Activated CD4-positive, alpha-beta T cell treated with anti-CD3 and anti-CD28 coated beads, Interleukin-2, amount 50 U/mL, for 1 hour (primary cell): ENCODE measurements at places on chromosomes 2 and 18.

GRCh38 chr2:149738767-149739166 lies 151.2 kb upstream of the MMADHC start:
- no peak for DNase-seq

DNA sequence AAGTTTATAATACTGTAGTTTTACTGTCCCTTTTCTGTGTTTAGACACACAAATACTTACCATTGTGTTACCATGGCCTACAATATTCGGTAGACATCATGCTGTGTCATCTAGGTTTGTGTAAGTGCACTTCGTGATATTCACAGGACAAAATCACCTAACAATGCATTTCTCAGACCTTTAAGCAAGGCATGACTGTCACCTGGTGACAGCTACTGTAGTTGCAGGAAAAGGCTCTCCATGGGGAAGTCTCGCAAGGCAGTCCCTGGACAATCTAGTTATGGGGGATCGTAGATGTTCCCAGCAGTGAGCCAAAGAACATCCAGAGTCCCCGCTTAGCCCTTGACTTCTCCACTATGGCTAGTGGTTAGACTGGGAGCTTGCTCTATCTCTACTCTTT lies 73.1 kb downstream of the EIF2AK3 start:
- no peak for DNase-seq

GRCh38 chr18:23228102-23229061 lies 93.1 kb downstream of the CABLES1 start:
- no peak for DNase-seq

DNA sequence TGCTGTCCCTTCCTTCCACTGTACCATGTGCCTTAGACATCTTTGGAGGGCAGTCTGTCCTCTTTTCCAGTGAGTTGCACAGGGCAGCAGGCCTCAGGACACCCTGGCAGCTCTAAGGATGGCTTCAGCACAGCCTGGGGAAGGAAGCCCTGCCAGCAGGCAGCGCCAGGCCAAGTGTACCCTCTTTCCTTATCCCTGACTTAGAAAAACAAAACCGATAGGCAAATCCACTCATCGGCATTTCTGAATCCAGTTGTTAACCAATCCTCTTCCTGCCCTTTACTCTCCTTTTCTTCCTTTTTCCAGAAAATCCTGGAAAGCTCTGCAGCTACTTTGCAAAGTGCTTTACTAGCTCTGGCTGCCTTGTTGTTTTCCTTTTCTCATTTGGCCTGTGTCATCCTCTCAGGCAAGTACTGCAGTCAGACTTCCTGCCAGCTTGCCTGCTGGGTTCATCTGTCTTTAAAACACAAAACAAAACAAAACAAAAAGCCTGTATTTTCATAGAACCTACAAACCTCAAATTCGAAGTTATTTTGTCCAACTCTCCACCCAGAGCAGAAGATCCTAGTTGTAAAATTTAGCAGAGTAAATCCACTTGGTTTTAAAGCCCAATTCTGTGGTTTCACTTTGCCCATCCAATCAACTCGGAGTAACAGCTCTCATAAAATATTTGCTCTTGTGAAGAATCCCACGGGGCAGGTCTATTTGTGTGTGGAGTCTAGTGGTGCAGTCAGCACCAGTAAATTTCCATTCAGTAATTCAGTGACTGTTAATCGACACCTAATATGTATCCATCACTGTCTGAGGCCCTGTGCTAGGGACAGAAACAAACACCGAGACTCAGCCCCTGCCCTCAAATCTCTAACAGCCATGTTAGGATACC lies 45.2 kb downstream of the PCBP1 start:
- no peak for DNase-seq

DNA sequence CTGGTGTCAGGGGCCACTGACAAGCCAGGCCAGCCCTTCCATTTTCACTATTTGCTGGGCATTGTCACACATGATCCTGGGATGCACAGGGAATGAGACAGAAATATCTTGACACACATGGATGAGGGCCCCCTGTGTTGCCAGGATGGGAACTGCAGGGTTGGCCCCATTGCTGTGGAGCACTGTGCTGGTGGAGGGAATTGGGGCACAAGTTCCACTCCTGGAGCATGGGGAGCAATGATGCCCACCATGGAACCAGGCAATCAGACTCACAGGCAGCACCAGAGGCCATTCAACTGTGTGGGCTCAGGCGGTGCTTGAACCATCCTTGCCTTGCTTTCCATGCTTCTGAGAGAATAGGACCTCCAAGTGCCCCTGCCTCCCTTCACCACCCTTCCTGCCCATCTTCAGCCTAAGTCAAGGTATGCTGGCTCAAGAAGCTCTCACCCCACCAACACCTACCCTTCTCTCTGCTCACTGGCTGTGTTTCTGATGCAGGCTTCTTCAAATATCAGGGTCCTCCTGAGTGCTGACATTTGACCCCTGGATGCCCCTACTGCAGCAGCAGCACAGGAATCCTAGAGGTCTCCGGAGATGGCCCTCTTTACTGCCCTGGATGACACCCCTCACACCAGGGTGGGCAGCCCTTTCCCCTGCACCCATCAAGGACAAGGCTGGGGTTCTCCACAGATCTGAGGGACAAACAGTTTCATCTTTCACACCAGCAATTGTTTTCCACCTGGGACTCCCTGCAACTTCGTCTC lies 11.0 kb downstream of the ADRA2B start:
- DNase-seq: no peak

GRCh38 chr18:54737986-54738385 lies 90.3 kb upstream of the RAB27B start:
- no peak for DNase-seq

DNA sequence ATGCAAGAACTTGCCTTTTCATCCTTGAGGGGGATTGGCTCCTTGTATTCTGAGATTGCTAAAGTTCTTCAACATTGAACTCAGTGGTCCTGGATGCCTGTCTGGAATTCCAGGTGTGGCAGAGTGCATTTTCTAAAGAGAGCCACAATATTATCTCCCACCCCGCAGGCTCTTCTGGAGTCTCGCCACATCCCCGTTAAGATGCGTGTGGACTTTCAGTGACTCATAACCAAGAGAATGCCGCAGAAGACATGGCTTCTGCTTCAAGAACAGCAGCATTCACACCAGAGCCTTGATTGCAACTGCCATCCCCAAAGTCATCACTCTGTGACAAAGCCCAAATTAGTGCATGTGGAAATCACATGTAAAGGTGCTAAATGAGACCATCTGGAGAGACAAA lies 142.7 kb downstream of the CDH20 start:
- no peak for DNase-seq

DNA sequence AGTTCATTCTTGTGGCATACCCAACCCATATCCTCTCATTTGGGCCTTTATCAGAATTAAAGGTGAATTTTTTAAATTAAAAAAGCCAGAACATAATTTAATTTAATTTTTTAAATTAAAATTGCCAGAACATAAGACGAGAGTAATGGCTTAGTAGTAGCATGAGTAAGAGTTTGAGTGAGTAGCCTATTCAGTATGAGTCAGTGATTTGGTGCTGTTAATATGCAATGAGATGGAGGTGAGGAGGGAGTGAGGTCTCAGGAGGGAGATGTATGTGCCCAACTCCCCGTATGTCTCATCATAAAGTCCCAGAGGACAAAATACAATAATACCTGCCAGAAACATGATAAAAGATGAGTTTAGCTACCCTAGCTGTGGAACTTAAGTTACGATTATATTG lies 115.3 kb upstream of the THOC1 start:
- DNase-seq: no peak

DNA sequence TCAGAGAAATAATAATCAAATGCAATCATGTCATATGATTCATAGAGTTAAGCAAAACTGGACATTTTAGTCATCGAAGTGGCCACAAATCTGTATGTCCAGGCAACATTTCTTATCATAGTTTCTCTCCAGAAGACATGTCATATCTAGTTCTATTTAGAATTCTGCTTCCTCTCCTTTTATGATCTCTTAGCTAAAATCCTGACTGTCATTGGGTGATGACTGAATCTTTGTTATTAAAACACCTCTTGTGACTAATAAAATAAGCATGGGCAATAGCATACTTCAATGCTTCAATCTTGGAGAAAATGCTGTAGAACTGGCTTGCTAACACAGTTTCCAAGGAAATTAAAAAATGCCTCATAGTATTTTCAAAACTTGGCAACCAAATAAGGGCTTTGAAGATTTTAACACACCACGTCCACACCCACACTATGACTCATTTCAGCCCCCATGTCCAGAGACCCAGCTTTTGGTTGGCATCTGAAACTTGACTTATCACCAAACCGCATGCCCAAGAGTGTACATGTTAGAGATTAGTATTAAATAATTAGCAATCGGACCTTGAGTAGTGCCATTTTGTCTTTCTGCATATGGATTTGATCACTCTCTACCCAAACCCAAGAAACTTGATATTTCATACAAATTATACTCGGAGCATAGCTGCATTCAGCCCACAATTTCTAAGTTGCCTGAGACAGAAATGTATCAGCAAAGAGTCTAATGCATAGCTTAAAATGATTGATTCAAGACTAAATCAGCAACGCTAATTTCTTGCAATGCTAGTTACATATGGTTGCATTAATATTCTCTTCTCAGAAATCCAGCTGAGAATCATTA lies 106.5 kb upstream of the ETAA1 start:
- DNase-seq: no peak

DNA sequence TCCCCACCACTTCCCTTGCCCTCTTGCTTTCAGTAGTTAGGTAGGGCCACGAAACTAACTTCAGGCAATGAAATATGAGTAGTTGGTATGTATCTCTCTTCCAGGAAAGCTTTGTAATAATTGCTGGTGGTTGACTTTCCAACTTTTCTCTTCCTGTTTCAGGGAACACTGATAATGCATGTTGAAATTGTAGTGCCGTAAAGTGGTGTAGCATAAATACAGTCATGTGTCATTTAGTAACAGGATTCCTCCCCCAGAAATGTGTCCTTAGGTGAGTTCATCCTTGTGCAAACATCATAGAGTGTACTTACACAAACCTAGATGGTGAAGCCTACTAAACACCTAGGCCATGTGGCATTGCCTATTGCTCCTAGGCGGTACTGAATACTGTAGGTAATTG lies 429.2 kb downstream of the PID1 start:
- DNase-seq: no peak

DNA sequence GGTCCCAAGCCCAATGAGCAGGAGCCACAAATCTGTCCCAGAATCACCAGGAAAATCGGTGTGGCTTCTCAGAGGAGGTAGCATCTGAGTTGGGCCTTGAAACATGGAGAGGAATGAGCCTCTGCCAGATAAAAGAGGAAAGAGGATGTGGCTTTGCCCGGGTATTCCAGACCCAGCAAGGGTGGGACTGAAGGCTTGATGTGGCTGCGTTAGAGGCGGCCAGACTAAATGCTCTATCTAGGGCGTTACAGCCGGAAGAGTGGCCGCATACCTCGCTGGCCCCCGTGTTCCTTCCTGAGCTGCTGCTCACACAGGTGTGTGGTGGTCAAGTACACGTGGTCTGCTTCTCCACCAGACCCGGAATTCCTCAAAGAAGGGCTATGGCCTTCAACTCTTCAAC lies 33.9 kb upstream of the POMC start:
- DNase-seq: no peak

DNA sequence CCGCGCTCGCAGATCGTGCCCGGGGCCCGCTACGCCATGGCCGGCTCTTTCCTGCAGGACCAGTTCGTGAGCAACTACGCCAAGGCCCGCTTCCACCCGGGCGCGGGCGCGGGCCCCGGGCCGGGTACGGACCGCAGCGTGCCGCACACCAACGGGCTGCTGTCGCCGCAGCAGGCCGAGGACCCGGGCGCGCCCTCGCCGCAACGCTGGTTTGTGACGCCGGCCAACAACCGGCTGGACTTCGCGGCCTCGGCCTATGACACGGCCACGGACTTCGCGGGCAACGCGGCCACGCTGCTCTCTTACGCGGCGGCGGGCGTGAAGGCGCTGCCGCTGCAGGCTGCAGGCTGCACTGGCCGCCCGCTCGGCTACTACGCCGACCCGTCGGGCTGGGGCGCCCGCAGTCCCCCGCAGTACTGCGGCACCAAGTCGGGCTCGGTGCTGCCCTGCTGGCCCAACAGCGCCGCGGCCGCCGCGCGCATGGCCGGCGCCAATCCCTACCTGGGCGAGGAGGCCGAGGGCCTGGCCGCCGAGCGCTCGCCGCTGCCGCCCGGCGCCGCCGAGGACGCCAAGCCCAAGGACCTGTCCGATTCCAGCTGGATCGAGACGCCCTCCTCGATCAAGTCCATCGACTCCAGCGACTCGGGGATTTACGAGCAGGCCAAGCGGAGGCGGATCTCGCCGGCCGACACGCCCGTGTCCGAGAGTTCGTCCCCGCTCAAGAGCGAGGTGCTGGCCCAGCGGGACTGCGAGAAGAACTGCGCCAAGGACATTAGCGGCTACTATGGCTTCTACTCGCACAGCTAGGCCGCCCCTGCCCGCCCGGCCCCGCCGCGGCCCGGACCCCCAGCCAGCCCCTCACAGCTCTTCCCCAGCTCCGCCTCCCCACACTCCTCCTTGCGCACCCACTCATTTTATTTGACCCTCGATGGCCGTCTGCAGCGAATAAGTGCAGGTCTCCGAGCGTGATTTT lies 7.6 kb downstream of the TBR1 start:
- no peak for DNase-seq

- no peak for DNase-seq
Observed at GRCh38 chr2:36367486-36367885, 11.9 kb downstream of the CRIM1 start.

DNA sequence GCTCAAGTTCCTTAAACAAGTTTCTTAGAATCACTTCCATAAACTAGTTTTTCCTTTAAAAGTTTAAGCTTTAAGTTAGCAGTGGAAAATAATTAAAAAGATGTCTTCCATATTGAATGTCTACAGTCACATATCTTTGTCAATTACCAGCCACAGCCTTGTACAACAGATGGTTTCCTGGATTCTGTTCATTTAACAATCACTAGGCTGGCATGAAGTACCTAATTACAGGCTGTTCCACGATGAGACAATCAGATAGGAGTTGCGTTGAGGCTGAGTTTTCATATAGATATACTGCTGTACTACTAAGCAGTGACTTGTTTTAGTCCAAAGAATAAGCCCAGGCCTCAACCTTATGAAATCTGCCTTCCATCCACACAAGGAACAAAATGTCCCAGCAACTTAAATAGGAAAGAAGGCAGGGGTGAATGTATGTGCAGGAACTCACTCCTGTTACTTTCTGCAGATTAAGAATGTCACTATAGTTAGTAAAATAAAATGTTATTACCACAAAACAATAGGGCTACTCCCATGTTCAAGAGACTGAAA lies 131.0 kb downstream of the ZAP70 start:
- DNase-seq: no peak

GRCh38 chr2:82837588-82838304 lies 1621.3 kb downstream of the SUCLG1 start:
- no peak for DNase-seq

- no peak for DNase-seq
Observed at GRCh38 chr2:223621901-223622300, 19.7 kb upstream of the SCG2 start.

DNA sequence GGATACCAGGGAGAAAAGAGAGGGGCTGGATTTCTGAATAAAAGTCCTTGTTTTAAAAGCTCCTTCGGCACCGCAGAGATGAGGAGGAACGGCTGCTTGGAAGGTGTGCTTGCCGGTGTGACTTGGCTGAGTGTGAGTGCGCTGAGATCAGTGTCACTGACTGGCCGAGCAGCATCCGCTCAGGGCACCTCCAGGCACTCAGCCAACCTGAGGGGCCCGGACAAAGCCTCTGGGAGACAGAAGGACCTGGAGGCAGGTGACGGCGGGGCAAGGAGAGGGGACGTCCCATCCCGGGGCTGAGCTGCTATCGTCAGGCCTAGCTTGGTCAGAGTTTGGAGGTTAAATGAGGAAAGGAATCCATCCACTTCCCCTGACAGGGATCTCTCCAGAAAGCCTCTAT lies 16.8 kb upstream of the ALLC start:
- DNase-seq: no peak
